Fibroblast of mammary gland (primary cell): ENCODE measurements at places on chromosomes 16 and 17.

GRCh38 chr16:9049241-9049640, 42.2 kb upstream of the HAPSTR1 start:
- peak; percentile 87 for DNase-seq

- no peak for DNase-seq
Measured at GRCh38 chr17:80722661-80723060, 178.0 kb downstream of the RPTOR start.

- DNase-seq: no peak
Measured at GRCh38 chr17:58669853-58670252, 22.0 kb downstream of the TEX14 start.

GRCh38 chr16:24010440-24011089, 174.8 kb downstream of the PRKCB start:
- DNase-seq: peak; percentile 67
